GM12865 (cell line): ENCODE measurements at places on chromosomes 13 and 19.
A peak's percentile ranks its signal among the peaks of the same experiment; 100 is the strongest.

DNA sequence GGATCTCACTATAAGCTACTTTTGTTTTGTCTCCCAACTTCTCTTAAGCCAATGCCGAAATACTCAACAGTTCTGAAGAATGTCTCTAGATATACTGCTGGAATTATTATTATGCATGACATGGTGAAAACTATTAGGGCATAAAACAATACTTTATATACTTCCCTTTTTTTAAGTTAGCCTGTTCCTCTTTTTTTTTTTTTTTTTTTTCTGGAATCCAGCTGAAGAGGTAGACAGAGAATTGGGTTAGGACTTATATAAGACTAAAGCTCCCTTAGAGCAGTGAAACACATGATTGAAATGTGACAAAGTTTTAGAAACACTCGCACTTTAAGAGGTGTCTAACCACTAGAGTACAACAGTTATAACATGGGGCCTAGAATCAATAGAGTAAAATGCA lies 850.9 kb upstream of the PCDH9 start:
- no peak for DNase-seq

GRCh38 chr19:39792999-39793546 lies 14.4 kb downstream of the LEUTX start:
- peak; percentile 86 for DNase-seq

- peak; percentile 21 for DNase-seq
Observed at GRCh38 chr19:17404015-17404414, 1.4 kb downstream of the BST2 start.

DNA sequence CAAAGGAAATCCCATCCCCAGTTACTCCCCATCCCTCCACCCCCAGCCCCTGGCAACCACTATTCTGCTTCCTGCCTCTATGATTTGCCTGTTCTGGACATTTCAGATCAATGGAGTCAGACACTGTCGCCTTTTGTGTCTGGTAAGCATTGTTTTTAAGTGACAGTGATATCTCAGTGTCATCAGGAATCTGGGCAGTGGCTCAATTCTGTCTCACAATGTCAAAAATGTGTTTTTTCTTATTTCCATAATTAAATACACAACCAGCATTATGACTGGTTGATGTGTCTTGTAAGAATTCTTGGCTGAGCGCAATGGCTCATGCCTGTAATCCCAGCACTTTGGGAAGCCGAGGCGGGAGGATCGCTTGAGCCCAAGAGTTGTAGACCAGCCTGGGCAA lies 20.2 kb upstream of the PGLS start:
- DNase-seq: no peak

DNA sequence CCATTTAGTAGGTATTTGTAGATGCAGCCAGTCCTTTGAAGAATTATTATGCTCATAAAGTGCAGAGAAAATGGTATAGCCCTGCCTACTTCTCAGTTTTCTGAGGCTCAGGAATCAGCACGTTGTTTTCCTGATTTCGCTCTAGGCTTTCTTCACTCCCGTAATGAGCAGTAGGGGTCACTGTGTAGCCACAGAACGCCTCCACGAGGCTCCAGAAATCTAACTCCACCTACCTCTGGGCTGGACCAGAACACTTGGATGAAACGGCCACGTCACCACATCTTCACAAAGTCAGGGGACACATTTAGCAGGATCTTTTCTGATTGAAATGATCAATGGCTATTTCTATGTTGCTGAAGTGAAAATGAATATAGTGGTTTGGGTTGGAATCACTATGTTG lies 49.8 kb upstream of the GTF3A start:
- DNase-seq: peak; percentile 73

- DNase-seq: peak; percentile 57
Observed at GRCh38 chr19:16113727-16114126, 2.0 kb downstream of the RAB8A start.

DNA sequence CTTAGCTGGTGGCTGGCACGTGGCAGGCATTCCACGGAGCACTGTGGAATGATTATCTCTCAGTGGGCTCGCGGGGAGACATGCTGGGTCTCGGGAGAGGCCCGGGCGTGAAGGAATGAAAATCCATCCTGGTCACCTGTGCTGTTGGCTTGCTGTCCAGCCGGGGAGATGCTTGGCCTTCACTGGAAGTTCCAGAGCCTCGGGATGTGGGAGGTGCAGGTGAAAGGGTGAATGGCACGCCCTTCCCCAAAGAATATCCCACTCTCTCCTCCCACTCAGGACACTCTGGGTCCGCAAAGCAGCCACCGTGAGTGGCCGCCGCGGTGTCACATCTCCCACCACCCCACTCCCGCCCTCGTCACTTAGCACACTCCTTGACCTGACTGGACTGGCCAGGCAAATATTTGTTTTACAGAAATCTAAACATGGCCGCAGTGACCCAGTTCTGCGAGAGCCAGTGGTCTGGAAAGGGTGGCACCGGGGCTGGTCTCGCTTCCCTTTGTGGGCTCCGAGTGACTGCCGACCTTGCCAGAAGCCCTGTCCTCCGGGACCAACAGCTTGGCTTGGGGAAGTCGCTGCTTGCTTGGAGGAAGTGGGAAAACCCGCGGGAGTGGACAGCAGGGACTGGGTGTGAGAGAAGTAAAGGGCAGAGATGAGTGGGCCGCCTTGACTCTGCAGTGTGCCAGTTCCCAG lies 8.0 kb downstream of the DPP9 start:
- DNase-seq: no peak

GRCh38 chr19:19053508-19054314 lies 10.1 kb upstream of the SLC25A42 start:
- DNase-seq: peak; percentile 73

DNA sequence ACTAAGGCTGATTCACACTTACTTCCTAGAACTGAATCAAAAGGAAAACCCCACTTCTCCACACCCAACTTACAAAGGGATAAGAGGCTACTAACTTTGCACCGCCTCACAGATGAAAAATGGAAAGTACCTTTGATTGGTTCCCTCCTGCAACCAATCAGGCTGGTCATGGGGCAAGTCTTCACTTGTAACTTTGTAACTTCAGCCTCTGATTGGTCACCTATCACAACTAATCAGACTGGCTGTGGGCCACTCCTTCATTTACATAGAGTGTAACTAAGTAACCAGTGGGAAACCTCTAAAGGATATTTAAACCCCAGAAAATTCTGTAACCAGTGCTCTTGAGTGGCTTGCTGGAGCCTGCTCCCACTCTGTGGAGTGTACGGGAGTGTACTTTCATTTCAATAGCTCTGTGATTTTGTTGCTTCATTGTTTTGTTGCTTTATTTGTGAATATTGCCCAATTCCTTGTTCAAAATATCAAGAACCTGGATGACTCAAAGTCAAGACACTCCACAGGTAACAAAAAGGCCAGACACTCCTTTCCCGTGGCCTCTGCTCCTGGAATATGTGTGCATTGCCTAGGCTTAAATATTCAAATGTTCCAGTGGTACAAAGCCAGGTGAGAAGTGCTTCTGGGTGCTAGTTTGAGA lies 50.5 kb downstream of the RFC3 start:
- DNase-seq: no peak

GRCh38 chr13:24684600-24684998 lies 4.4 kb downstream of the ATP12A start:
- DNase-seq: peak; percentile 66

DNA sequence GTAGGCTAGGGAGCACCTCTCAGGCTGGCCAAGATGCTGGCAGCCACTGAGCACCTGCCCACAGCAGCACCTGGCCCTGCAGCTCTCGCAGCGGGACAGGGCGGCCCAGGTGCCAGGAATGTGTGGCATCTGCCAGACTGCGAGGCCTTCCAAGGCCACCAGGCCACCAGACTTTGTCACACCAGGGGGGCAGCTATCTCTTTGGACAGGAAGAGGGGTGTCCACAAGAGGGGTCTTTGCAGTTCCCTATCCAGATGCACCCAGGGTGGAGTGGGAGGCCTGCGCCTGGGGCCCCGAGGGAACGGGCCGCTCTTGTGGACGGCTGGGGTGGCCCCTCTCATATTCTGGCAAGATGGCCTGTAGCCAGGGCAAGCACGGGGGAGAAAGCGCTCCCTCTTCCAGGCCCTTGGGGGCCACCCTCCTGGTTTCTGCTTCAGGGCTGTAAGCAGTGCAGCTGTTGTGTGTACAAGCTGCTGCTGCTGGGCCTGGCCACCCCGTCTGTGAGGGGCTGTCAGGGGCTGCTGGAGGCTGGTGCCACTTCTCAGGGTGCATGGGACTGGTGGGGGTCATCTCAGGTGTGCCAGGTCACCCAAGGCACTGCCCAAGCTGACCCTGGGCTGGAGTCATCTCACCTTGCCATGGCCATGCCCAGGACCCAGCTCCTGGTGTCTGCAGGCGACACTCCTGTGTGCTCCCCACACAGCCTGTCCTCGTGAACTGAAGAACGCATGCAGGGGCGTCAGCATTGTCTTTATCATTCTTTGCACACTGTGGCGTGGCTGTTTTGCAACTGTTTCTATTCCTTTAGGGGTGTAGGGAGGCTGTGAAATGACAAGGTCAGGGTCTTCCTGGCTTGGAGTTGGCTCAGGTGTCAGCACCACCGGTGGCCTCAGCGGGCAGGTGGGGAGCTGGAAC lies 1.8 kb downstream of the TEX29 start:
- no peak for DNase-seq

GRCh38 chr13:99007414-99007986 lies 29.6 kb upstream of the DOCK9 start:
- no peak for DNase-seq

DNA sequence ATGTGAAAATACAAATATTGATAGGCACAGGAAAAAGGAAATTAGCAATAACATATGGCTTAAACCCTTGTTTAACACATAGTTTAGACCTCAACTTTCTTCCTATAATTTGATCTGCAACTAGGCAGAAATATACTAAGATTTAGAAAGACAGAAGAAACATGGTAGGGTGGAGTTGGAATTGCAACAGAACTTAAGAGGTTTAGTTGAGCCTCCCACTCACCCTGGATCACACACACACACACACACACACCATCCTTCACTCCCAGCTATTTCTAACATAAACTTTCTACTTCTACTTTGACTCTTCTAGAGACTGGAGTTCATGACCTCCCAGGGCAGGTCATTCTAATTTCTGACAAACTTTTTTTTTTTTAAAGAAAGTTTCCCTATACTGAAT lies 47.4 kb downstream of the FLT3 start:
- no peak for DNase-seq

DNA sequence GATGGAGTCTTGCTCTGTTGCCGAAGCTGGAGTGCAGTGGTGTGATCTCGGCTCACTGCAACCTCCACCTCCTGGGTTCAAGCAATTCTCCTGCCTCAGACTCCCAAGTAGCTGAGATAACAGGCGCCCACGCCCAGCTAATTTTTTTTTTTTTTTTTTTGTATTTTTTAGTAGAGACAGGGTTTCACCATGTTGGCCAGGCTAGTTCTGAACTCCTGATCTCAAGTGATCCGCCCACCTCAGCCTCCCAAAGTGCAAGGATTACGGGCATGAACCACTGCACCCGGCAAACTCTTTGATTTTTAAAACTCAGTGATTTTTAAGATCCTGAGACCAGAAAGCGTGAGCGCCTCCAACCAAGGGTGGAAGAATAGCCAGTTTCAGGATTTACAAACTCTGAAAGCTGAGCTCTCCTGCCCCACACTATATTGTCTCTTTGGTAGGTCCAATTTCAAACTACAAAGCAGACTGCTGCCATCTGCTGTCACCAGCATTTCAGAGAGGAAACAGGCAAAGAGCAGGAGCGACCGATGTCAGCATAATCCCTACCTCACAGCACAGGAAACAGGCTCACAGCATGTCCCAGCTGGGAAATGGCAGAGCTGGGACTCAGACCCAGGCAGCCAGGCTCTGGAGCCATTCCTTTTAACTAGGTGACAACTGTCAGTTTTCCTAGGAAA lies 9.2 kb downstream of the NOSIP start:
- DNase-seq: no peak

GRCh38 chr13:80006940-80007339 lies 334.0 kb downstream of the SPRY2 start:
- DNase-seq: no peak

DNA sequence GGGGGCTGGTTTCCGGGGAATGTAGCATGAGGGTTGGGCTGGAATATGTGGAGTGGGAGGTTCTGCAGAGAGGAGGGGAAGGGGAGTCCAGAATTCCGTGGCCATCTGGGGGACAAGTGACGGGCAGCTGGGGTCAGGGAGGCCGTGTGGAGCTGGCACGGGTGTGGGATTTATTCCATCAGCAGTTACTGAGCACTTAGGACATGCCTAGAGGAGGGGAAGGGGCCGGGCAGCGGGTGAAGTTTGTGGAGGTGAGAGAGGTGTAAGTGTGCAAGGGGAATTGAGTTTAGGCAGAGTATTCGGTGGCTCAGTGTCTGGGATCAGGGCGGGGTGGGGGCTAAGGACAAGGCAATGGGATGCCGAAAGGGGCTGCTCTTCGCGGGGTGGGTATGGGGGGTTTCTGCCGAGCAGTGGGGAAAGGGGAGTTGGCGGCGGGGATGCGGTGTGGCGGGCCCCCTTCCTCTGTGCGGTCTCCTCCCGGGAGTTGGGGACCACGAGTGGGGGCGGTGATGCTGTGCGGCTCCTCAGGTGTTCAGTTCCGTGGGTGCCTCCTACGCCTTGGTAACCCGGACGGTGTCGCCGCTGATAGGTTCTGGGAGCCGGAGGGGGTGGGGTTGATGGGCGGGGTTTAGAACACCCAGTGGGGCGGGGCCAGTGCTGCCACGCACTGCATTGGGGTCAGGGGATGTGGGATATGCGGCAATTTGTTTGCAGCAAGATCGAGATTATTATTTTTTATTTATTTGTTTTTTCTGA lies 5.4 kb downstream of the CCDC61 start:
- DNase-seq: peak; percentile 65

GRCh38 chr19:55641426-55642152 lies 787 bp downstream of the ZNF580 start:
- peak; percentile 50 for DNase-seq

GRCh38 chr13:75850916-75851315 lies 214.8 kb downstream of the LMO7 start:
- DNase-seq: no peak

GRCh38 chr13:91652404-91653301 lies 254.2 kb downstream of the GPC5 start:
- no peak for DNase-seq

GRCh38 chr13:35957241-35957731 lies 173.9 kb downstream of the DCLK1 start:
- DNase-seq: no peak

DNA sequence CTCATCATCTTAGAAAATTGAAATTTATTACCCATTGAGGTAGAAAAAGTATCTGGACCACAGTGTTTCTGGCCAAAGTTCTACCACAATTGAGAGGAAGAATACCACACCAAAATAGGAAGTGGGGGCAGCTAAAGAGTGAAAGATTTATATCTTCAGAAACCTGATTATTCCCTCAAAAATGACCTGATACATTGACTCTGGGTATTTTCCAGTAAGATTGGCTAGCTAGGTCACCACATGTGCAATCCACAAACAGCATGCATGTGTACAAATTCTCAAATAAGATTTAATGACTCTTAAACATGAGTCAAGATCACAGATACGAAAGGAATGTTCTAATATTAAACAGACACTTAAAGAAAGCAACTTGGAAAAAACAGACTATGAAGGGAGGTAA lies 1516.2 kb upstream of the PCDH20 start:
- no peak for DNase-seq

DNA sequence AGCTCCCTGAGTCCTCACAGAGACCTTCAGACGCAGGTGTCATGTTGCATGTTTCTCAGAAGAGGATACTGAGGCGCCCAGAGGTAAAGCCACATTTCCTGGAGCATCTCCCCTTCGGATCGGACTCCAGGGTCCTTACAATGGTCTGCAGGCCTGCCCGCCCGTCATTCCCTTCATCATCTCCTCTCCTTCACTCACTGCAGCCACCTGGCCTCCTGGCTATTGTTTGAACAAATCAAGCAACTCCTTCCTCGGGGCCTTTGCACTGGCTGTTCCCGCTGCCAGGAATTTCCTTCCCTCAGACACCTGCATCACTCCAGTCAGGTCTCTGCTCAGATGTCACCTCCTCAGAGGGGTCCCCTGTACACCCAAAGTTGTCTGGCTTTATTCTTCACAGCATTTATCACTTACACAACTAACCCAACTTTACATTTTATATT lies 20.3 kb downstream of the CEACAM16 start:
- DNase-seq: no peak
